ENCODE measurements at places on chromosomes 13 and 19.
A peak's percentile ranks its signal among the peaks of the same experiment; 100 is the strongest.

DNA sequence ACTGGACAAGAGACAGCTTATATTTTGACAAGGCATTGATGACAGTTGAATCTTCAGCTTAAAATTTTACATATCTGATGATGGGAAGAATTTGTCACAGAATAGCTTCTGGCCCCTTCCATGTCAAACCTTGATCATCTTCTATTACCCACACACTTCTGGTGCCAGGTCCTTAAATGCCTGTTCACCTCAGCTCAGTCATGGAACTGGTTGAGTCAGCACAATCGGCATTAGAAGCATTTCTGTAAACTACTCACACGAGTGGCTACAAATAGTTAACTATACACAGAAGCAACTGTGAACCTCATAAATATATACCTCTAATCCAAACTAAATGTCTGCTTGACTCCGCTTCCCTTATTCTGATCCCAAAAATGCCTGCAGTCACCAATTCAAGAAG lies 161.2 kb downstream of the FOXO1 start:
- no peak for DNase-seq

GRCh38 chr19:19460761-19461265 lies 54.5 kb downstream of the TSSK6 start:
- DNase-seq = peak; percentile 60

GRCh38 chr13:59197397-59197796 lies 966.3 kb downstream of the DIAPH3 start:
- DNase-seq = no peak

- DNase-seq = no peak
Observed at GRCh38 chr19:46925548-46925950, 64.8 kb downstream of the ARHGAP35 start.

- peak; percentile 73 for DNase-seq
Observed at GRCh38 chr19:21698215-21698614, 69.2 kb downstream of the ZNF100 start.

- no peak for DNase-seq
Observed at GRCh38 chr19:19152668-19153384, 14.5 kb upstream of the TMEM161A start.

DNA sequence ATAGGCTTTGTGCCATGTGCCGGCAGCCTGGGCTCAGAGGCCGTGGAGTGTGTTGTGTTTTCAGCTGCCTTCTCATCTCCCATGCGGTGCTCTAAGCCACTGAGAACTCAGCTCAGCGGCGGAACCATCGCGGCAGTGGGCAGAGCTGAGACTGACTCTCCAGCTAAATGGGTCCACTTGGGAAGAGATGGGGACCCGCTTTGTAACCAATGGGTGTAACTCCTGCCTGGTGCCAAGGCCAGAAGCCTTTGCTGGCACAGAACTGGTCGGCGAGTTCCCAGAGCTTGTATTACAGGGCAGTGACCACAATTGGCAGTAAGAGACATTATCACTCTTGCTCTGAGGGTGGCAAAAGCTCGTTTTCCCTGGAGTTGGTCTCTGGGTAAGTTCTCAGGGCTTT lies 183.0 kb downstream of the STK24 start:
- DNase-seq = peak; percentile 40

DNA sequence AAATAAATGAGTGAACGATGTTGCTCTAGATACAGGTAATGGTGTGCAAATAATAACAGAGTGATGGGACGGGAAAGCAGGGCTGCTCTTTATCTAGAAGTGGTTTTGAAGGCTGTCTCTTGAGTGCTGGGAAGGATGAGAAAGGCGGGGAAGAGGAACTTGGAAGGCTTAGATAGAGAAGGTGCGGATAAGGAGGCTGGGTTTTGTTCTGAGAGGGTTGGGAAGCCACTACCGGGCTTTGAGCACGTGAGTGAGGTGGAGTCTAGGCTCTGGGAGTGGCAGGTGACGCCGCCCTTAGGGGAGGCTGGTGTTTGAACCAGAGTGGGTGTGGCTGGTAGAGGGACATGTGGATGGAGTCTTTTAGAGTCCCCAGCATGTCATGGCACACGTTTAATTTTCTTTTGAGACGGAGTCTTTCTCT lies 811 bp downstream of the ARMC6 start:
- peak; percentile 55 for DNase-seq

DNA sequence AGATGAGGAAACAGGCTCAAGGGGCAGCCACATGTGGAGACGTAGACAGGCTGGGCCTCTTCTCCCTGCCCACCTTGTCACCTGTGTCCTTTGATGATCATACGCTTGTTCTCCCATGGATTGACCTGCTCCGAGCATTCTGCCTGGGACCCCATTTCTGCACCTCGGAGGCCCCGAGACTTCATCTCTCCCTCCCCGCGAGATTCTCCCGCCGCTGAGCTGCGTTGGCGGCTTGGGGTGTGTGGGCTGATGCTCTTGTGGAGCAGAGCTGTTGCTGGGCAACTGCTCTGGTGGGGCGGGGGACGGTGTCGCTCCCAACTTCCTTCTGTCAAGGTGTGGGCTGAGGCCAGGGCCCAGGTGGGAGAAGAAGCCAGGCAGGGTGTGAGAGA lies 22.1 kb downstream of the MAST3 start:
- no peak for DNase-seq

GRCh38 chr19:17159466-17160393 lies 55.4 kb upstream of the USE1 start:
- no peak for DNase-seq

DNA sequence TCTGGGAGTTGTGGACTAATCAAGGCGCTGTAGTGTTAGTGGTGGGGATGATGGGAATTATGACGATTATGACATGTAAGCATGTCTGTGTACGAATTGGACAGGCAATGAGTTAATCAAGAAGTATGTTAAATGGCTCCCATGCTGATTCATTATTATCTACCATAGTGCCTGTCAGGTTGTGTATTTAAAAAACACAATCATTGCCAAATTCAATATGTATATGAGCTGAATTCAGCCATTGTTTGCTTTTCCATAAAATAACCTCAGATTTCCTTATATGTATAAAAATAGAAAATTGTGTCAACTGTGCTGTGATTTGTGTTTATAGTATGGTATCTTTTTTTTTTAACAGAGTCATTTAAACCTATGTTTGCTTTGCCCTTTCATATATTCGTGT lies 37.1 kb downstream of the PCCA start:
- no peak for DNase-seq

GRCh38 chr13:78841358-78841963 lies 182.5 kb upstream of the OBI1 start:
- no peak for DNase-seq

DNA sequence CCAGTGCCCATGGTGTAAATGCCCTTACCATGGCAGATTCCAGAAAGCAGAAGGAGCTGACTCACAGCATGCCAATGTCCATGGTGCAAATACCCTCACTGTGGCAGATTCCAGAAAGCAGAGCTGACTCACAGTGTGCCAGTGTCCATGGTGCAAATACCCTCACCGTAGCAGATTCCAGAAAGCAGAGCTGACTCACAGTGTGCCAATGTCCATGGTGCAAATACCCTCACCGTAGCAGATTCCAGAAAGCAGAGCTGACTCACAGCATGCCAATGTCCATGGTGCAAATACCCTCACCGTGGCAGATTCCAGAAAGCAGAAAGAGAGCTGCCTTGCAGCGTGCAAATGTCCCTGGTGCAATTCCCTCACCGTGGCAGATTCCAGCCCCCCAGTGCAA lies 163.8 kb upstream of the SOX1 start:
- no peak for DNase-seq

- no peak for DNase-seq
Observed at GRCh38 chr19:16308081-16308480, 16.5 kb upstream of the KLF2 start.

GRCh38 chr19:2600914-2601870 lies 101.3 kb downstream of the GNG7 start:
- no peak for DNase-seq

DNA sequence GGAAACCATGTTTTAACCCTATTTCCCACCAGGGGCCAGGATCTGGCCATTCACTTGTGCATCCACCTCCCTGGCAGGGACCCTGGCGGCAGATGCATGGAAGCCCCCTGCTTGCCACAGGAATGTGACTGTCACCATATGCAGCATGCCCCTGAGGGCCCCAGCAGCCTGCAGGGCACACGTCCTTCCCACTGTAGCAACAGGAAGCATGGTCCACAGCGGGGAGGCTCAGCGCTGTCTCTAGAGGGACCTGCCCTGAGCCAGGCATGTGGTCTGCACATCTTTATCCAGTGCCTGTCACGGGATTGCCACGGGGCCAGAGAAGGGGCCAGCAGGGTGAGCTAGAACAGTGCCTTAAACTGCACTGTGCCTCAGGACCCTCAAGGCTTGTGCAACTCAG lies 34.9 kb upstream of the MCF2L start:
- no peak for DNase-seq

GRCh38 chr13:46535002-46535401 lies 18.0 kb upstream of the LRCH1 start:
- no peak for DNase-seq

DNA sequence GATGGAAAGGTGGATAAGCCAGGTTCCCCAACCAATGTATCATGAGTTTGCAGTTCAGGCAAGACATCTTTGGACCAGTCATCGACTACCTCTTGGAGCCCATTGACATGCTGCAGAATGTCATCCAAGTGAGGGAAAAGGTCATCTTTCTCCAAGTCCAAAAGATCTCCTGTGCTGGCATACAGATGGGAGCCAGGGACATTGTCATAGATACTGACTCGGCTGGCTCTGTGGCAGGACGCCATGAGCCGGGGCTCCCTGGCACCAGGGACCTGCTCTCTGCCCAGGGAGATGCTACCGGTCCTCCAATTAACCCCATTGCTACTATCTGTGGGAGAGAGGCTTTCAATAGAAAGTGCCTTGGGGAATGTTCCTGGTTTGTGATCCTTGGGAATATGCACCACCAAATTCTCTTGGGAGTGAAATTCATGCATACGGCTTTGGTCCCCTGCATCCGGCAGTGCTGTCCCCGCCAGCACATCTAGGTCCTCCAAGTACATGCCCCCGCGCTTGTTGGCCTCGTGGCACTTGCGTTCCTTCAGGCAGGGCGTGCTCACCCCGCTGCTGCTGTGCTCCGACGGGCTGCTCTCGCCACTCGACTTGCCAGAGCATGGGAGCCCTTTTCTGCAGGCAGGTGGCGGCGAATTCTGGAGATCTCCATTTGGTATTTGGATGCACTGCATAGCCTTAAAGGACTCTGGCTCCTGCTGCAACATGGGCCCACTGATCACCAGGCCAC lies 113.0 kb downstream of the KL start:
- no peak for DNase-seq

DNA sequence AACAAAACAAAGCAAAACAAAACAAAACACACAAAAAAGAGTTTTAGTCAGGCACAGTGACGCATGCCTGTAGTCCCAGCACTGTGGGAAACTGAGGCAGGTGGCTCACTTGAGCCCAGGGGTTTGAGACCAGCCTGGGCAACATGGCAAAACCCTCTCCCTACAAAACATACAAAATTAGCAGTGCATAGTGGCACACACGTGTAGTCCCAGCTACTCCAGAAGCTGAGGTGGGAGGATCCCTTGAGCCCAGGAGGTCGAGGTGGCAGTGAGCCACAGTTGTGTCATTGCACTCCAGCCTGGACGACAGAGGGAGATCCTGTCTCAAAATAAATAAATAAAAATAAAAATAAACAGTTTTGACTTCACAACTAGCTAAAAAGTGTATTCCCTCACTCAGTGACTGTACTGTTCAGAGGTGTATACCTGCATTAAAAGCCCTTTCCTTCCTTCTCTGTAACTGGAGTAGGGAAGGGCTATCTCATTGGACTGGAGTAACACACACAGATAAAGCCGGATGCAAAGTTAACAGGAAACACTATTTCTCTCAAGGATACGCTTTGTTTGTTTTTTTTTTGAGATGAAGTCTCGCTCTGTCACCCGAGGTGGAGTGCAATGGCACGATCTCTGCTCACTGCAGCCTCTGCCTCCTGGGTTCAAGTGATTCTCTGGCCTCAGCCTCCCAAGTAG lies 3.7 kb upstream of the BAX start:
- no peak for DNase-seq

DNA sequence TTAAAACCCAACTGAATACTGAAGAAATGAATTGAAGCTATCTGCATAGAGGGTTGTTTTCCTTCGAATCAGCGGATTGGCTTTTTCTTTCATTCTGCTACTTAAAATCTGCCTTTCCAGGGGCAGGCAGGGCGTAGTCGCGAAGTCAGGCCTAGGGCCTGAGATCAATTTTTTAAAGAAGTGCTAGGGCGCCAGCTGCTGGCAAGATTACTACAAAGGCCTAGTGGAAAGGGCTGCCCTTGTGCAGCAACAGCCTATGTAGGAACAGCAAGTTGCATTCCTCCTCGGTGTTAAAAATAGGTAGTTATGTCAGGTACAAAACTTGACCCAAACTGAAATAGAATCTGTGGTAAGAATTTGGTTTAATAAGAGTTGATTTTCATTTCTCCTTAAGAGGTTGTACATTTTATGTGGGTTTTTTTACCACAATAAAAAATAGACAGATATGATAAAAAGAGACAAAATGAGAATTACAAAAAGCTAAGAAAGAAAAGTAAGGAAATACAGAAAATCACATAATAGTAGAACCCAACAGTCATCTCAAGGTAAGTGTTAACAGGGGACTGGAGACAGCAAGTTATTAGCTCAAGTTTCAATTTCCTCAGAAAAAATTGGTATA lies 9.5 kb upstream of the URAD start:
- DNase-seq = peak; percentile 62

DNA sequence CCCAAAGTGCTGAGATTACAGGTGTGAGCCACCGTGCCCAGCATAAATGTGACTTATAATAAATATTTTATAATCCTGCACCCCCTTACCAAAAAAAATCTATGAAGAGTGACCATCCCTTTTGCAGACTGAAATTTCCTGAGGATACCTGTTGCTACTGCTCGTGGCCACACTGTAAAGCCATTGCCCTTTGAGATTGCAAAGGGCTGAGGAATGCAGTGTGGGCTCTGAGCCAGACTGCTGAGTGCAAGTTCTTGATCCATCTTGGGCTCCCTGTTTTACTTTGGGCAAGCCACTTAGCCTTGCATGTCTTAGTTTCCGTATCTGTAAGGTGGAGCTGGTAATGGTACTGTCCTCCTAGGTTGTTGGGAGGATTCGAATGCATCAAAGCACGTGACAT lies 23.4 kb downstream of the SIPA1L3 start:
- DNase-seq = no peak

DNA sequence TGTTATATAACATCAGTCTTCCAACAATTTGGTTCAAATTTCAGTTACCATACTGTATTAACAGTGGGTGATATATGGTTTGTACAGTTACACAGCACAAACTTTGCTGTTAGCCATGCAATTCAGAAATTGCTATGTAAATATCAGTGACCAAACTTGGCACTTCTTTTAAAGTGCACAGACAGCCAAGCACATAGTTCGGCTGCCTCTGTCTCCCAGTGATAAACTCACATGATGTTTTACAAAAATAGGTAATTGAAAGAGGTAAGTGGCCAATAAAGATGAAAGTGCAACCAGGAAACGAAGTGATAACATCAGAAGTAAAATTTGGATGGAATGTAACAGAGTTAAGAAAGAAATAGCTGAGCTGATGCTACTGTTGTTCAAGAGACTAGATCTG lies 143.9 kb downstream of the PCDH9 start:
- DNase-seq = no peak

GRCh38 chr13:96397807-96398206 lies 307.9 kb downstream of the HS6ST3 start:
- no peak for DNase-seq

All from tongue (tissue), 3 donors.